ENCODE measurements at places on chromosomes 2 and 18.
A peak's percentile ranks its signal among the peaks of the same experiment; 100 is the strongest.

GRCh38 chr2:26195040-26195984 lies 22.4 kb downstream of the GAREM2 start:
- DNase-seq, result no peak

GRCh38 chr2:156333274-156333950 lies 891 bp upstream of the NR4A2 start:
- DNase-seq, result peak; percentile 39

DNA sequence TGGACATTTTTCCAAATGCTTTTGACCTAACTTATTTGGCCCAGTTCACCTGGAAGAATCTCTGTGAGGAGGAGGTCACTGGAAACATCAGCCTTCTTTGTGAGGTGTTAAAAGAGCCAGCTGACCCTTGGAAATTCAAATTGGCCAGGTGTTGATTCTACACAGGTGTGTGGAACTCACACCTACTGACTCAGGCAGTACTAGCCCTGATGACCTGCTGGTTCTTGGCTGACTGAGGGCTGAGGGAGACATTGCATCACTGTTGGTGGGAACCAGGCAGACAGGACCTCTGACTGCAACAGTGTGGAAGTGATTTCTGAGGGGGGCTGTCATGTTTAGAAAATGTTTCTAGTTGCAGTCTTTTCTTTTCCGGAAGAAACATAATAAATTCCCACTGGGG lies 242.2 kb upstream of the LRRTM1 start:
- no peak for DNase-seq

- no peak for DNase-seq
Measured at GRCh38 chr2:236179236-236180075, 11.3 kb upstream of the GBX2 start.

GRCh38 chr2:20431301-20431698 lies 15.6 kb upstream of the RHOB start:
- no peak for DNase-seq

GRCh38 chr2:118817469-118817868 lies 30.0 kb downstream of the EN1 start:
- no peak for DNase-seq

- peak; percentile 73 for DNase-seq
Measured at GRCh38 chr2:191245869-191246531, 796 bp downstream of the MYO1B start.

- DNase-seq, result no peak
Measured at GRCh38 chr2:242085941-242086621, 216.6 kb downstream of the RTP5 start.

GRCh38 chr2:79715338-79715737 lies 202.5 kb downstream of the CTNNA2 start:
- DNase-seq, result no peak
